Thyroid gland (tissue), 4 donors: ENCODE measurements at places on chromosomes 13 and 19. TPM values are rescaled to one million over a fixed set of nuclear protein-coding genes. Genes with fewer than 3 reads are reported as not detected.

DNA sequence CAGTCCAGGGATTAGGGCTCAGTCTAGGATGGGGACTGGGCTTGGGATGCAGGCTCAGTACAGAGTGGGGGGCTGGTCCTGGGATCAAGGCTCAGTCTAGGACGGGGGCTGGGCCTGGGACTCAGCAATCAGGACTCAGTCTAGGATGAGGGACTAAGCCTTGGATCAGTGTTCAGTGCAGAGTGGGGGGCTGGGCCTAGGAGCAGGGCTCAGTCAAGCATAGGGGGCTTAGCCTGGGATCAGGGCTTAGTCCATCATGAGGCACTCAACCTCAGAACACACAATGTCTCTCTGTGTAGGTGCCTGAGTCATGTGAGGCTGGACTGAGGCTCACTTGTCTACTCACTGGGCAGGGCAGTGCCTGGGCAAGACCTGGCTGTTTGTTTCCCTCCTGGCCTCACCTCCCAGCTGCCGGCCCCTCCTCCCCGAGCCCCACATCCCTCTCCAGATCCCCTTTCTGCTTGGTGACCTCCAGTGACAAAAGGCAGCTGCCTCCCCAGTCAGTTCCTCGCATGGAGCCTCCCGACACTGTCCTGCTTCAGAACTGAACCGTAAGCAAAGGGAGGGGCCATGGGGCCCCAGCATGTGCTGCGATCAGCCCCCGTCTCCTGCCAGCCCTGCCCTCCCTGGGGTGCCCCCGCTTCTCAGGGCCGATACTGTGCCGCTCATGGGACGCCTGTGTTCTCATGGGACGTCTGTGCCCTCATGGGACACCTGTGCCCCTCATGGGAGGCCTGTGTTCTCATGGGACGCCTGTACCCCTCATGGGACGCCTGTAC, 6.5 kb upstream of the S1PR4 start:
- no peak overlapping the region for H3K27ac ChIP-seq
- H3K27me3 ChIP-seq, result no peaks in the 10 kb centered on the region
- DNase-seq, result no peak
- H3K4me3 ChIP-seq, result no peak overlapping the region

DNA sequence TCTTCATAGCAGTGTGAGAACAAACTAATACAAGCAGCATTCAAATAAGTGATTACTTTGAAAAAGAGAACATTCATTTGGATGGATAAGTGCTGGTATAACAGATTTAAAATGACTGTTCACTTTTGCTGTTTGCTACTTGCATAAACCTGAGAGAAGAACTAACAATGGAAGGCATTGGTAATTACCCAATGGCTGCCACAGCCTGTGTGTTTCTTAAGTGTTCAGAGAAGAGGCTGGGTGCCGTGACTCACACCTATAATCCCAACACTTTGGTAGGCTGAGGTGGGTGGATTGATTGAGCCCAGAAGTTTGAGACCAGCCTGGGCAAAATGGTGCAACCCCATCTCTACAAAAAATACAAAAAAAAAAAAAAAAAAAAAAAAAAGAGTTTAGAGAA, 4.9 kb upstream of the TEX26 start:
- no peak for DNase-seq
- H3K4me1 ChIP-seq, result no peaks in the 10 kb centered on the region
- H3K36me3 ChIP-seq, result no peaks in the 10 kb centered on the region
- H3K27me3 ChIP-seq, result no peaks in the 10 kb centered on the region
- no peak overlapping the region for H3K4me3 ChIP-seq

DNA sequence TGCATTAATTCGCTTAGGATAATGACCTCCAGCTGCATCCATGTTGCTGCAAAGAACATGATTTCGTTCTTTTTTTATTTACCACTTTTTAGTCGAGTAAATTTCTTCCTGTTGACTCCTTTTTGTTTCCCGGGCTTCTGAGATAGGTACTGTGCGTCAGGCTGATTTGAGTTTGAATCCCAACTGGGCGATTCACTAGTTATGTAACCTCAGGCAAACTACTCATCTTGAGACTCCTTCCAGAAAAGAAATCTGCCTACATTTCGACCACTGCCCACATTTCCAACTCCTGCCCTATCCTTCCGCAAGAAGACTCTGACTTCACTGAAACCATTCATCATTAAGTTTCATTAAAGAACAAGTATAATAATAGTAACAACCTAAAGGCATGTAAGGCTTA, 8.2 kb downstream of the SCEL start:
- DNase-seq, result no peak
- H3K36me3 ChIP-seq, result no peaks in the 10 kb centered on the region
- H3K27me3 ChIP-seq, result no peaks in the 10 kb centered on the region
- H3K4me3 ChIP-seq, result no peak overlapping the region

The KLK7 gene
- not detected for total RNA-seq

- H3K36me3 ChIP-seq, result no peaks in the 10 kb centered on the region
- H3K4me1 ChIP-seq, result no peaks in the 10 kb centered on the region
- no peaks in the 10 kb centered on the region for H3K27me3 ChIP-seq
- DNase-seq, result peak; percentile 14
- no peak overlapping the region for H3K4me3 ChIP-seq
These were observed 76.8 kb upstream of the ZNF835 start for GRCh38 chr19:56748378-56748777.

DNA sequence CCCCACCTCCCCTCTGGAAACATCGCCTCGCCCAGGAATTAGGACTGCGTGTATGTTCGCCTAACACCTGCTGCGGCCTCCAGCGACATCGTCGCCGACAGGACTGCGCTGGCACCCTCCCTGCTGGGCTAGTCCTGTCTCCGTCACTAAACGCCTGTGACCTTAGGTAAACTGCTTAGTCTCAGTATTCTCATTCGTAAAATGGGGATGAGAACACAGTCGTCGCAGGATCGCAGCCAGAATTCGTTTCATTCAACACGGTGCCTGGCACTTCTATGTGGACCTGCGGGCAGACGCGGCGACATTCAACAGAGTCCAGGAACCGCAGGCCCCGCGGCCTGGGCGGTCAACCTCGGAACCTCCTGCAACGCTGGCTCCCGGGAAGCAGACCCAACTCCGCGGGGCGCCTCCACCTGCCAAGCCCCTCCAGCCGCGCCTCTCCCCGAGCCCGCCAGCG, 485 bp downstream of the CRYL1 start:
- no peaks in the 10 kb centered on the region for H3K36me3 ChIP-seq
- H3K27me3 ChIP-seq, result no peaks in the 10 kb centered on the region
- peak overlapping the region; percentile 79 for H3K27ac ChIP-seq
- DNase-seq, result peak; percentile 38

The RPL18A gene
- total RNA-seq, result 1,678 TPM
